ENCODE measurements at places on chromosomes 3 and 15.
A peak's percentile ranks its signal among the peaks of the same experiment; 100 is the strongest.

- DNase-seq: no peak
Measured at GRCh38 chr3:186382217-186382885, 20.3 kb upstream of the DGKG start.

DNA sequence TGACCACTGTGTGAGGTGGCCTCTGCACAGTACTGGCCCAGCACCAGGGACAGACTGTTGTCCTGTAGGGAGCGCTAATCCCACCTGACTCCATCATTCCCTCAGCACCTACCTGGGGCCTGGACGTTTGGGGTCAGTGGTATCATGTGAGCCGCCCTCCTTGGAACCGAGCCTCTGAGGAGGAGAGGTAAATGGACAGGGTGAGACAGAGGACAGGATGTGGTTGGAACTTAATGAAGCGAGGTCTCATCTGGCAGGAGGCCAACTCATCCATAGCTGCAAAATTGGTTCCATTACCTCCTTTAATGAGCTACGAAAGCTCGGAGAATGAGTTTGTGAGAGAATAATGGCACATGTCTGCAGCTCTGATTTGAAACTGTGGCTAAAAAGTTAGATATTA is 13.9 kb downstream of the MAPKAPK3 start:
- DNase-seq: no peak

GRCh38 chr3:39232859-39233258 is 40.5 kb upstream of the XIRP1 start:
- no peak for DNase-seq

GRCh38 chr3:24680214-24680967 is 185.7 kb upstream of the THRB start:
- DNase-seq: no peak

- DNase-seq: no peak
Measured at GRCh38 chr3:29643034-29643425, 362.2 kb downstream of the RBMS3 start.

DNA sequence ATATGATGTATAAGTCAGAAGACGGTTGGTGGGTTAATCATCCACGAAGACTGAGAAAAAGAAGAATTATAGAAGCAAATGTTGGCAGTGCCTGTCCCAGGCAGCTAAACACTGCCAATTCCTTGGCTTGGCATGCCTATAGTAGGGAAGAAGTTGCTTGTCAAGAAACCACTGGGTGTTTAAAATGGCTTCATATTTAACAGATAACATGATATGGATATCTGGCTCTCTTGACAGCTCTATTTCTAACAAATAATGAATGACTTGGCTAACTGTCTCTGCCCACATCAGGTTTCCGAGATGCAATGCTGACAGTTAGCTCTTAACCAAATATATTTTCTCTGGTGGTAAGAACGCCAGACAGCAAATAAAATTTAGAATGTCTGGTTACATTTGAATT is 341.7 kb upstream of the KCNMB2 start:
- DNase-seq: no peak

- DNase-seq: no peak
Measured at GRCh38 chr15:82530006-82530405, 10.3 kb downstream of the RPS17 start.

- no peak for DNase-seq
Measured at GRCh38 chr15:41881920-41882688, 11.7 kb downstream of the SPTBN5 start.

- no peak for DNase-seq
Measured at GRCh38 chr3:182937293-182938051, 42.9 kb downstream of the DCUN1D1 start.

DNA sequence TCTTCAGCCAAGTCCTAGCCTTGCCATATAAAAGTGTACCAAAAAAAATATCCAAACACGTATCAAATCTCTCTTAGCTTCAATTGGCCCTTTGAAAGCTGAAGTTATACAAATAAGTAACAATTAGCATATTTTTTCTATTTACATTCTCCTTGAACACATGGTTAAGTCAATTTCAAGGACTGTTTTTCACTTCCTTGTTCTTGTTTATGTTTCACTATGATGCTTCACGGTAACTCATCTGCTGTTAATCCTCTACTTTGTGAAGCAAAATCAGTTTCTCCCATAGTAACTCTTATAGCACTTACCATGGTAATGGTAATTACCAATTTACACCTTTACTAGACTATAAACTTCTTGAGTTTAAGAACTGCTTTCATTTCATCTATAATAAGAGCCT is 10.6 kb upstream of the SPRED1 start:
- DNase-seq: no peak

DNA sequence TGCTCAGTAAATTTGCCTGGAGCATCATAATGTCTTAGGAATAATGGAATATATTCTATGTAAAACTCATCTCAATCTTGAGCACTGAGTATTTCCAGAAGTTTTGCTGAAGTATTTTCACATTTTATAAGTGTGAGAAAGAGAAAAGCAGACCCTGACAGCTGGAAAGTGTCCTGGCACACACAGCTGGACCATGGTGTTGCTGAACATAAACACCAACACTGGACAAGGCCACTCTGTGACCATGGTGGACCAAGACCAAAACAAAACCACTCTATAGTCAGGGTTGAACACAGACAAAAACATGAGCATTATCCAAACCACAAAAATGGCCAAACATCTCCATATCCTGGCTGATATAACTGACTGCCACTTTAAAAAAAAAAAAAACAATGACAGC is 15.1 kb upstream of the SGO1 start:
- no peak for DNase-seq

GRCh38 chr3:63029921-63030320 is 154.7 kb upstream of the CADPS start:
- no peak for DNase-seq

- DNase-seq: no peak
Measured at GRCh38 chr3:135740211-135740610, 225.3 kb upstream of the PPP2R3A start.

DNA sequence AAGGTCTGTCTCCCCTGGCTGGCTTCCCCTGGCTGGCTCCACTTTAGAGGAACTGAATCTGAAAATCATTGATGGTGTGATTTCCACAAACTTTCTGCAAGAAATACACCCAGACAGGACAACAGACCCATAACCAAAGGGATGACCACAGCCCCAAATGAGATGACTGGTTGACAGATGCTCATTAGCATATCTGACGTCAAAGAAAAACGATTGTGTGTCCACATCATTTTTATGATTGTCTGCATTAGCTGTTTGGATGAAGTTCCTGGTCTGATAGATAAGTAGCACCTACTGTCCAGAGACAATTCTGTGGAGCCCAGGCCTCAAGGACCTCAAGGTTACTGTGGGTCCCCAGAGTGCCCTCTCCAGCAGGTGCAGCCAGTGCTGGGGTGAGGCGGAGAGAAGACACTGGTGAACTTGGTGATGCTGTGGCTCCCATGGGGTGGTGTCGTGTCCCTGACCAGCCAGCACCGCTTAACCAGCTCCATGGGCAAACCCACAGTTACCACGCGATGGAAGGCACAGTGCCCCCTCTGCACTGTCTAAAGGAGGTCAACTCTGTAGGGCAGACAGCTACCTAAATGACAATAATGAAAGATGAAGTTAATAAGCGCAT is 127.4 kb downstream of the NSMCE3 start:
- DNase-seq: no peak

GRCh38 chr15:40239693-40240618 is 1.1 kb downstream of the PAK6 start:
- no peak for DNase-seq

DNA sequence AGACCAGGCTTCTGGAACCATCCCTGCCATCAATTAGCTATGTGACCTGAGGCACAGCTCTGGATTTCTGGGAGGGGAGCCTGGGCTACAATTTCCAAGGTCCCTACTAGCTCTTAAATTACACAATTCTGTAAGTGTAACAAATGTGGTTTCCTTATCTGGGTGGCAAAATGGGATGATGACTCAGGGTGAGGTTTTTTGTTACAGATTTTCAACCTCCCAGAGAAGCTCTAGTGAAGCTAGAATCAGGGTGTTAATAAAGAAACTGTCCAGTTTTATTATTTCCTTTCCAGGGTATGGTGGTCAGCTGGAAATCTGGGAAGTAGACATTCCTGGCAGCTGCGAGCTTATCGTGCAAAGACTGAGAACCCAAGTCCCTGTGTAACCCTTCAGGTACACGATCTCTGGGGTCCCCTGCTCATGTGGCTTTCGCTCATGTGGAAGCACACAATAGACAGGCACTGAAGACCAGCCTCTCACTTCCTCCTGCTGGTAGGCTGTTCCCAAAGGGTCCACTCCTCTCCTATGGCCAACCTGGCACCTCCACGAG is 7.3 kb downstream of the RAB27A start:
- DNase-seq: no peak

GRCh38 chr3:111480091-111480490 is 61.9 kb upstream of the CD96 start:
- no peak for DNase-seq

- no peak for DNase-seq
Measured at GRCh38 chr3:189349772-189350171, 178.0 kb downstream of the TPRG1 start.

DNA sequence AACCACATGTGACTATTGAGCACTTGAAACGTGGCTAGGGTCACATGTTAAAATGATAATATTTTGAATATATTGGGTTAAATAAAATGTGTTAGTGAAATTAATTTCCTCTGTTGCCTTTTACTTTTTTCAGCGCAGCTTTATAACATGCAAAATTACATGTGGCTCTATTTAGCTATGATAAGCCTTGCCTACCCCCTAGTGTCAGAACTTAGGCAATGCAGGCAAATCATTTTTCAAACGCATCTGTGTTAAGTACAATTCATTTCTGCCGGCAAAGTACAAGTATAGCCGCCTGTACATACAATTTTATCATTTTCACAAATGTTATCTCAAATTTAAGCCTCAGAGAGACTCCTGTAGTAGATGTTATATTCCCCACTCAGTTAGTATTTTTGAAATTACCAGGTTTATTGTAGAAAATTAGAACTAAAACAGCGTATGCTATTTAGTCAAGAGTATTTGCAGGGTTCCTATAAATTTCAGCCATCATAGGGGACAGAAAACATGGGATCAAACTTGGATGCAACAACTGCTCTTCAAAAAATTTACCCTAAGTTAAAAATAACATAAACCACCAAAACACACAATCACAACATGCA is 56.1 kb downstream of the TAFA4 start:
- DNase-seq: no peak

GRCh38 chr15:31148297-31149087 is 47.0 kb upstream of the TRPM1 start:
- DNase-seq: no peak

GRCh38 chr3:171430530-171430929 is 29.7 kb downstream of the TNIK start:
- DNase-seq: no peak

DNA sequence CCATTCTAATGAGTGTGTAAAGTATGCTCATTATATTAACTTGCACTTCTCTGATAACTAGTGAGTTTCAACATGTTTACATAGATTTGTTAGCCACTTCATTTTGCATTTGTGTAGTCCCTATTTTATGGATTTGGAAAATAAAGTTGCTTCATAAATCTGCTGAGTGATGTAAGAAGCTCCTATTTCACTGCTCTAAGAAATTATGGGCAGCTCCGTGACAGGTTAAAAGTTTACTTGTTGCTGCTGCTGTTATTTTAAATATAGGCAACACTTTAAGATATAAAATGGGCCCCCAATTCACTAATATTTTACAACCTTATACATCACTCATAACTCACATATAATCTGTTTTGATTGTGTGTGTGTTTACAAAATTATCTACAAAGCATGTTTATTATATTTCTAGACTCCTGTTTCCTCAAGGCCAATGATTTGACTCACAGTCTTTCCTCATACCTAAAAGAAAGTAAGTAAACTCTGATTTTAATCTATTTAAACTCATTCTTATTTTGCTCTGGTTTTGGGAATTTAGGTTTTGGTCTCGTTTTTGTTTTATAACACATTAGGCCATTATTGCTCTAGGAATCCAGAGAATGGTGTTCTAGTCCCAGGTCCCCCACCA is 51.7 kb upstream of the FILIP1L start:
- no peak for DNase-seq

DNA sequence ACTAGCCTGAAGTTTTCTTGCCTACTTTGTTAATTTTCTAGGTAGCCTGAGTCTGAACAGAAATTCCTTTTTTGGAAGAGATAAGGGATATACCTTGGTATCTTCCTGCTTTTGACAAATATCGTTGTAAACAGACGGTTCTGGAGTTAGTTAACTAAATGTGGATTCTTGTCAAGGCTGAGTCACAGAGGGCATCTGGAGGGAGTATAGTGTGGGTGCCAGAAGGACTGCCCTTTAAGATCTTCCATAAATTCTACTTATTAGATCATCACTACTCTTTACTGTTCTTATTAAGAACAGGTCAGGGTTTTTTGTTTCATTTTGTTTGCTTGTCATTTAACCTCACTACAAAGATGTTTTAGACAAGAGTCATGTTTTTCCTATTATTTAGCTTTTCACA is 125.3 kb upstream of the SKOR1 start:
- DNase-seq: no peak

DNA sequence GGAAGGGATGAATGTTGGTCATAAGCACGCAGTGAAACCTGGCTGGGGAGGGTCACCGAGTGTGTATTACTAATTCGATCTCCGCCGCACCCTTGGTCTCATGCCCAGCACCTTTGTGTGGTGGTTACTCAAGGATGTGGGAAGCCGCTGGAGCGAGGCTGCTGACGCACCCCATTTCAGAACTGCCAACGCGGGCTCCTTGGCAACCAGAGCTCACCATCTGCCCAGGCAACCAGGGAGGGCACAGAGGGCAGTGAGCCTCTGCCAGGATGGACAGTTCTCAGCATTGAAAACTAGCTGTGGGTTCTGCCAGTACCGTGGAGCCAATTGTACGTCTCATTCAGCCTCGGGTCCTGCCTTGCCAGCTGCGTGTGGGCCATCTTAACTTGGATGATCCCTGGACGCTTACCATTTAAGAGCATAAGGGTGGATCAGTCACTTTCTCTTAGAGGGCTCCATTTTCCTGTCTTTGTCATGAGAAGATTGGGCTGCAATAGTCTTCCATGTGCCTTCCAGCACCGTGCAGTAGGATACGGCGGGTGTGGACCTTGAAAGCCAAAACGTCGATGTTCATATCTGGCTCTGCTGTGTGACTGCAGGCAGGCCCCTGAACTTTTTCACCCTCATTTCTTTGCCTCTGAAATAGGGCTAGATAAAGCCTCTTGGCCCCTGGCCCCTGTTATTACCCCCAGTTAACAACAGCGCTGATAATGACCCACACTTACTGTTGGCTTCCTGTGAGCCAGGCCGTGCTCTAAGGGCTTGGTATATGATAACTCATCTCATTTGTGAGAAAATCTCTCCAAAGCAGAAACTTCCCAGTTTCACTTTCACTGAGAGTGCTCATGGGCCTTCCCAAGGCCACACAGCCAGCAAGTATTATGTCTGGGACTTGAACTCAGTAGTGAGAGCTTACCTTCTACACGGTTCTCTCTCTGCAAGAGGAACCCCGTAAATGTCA is 238.8 kb downstream of the OPA1 start:
- DNase-seq: peak; percentile 21

- DNase-seq: no peak
Measured at GRCh38 chr3:45946875-45947274, 3.6 kb downstream of the CXCR6 start.

DNA sequence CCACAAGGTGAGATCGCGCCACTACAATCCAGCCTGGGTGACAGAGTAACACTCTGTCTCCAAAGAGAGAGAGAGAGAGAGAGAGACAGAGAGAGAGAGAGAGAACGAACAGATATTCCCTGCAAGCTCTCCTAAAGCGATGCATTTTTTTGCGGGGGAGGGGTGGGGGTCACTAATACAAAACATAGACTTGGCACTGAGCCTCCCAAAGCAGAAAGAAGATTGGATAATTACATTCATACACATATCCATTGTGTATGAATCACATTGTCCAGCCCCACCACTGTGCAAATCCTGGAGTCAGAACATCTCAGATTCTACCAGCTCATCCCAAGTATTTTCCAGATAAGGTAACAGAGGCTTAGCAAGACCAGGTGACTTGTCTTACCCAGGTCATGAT is 459.9 kb downstream of the MAGI1 start:
- no peak for DNase-seq

Measured in GM12891 (cell line).